Activated CD4-positive, alpha-beta T cell treated with anti-CD3 and anti-CD28 coated beads, Interleukin-10, Interleukin-2, amounts not matched to agents 100 ng/mL and 50 ng/mL, durations not matched to agents 16 hours and 8 hours (primary cell): ENCODE measurements at places on chromosomes 7 and 10.

DNA sequence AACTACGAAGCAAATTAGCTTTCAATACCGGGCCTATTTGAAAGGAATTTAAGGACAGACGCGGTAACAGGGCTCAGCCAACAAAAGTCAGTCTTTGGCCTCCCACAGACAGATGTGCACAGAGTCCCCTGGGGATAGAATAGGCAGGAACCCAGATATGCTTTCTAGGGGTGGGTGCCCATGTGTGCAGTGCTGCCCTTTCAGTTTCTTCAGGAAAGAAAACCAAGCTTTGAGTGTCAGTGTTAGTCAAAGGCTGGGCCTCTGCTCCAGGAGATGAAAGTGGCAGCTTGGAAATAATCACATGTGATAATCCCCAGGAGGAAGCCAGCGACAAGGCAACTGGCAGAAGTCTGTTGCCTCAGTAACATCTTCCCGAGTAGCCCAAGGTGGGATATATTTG, 43.8 kb upstream of the CSTF2T start:
- DNase-seq, result no peak

- DNase-seq, result no peak
Observed at GRCh38 chr10:117534321-117535297, 7.9 kb upstream of the EMX2 start.

DNA sequence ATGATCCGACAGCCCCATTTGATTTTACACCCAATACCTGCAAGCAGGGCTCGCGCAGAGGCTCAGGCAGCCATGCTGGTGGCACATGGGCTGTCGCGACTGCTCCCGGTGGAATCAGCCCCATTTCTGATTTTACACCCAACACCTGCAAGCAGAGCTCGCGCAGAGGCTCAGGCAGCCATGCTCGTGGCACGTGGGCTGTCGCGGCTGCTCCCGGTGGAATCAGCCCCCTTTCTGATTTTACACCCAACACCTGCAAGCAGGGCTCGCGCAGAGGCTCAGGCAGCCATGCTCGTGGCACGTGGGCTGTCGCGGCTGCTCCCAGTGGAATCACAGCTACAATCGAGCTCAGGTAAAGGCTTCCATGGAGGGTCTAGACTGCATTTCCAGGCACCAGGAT, 244.1 kb downstream of the PTPRN2 start:
- no peak for DNase-seq

DNA sequence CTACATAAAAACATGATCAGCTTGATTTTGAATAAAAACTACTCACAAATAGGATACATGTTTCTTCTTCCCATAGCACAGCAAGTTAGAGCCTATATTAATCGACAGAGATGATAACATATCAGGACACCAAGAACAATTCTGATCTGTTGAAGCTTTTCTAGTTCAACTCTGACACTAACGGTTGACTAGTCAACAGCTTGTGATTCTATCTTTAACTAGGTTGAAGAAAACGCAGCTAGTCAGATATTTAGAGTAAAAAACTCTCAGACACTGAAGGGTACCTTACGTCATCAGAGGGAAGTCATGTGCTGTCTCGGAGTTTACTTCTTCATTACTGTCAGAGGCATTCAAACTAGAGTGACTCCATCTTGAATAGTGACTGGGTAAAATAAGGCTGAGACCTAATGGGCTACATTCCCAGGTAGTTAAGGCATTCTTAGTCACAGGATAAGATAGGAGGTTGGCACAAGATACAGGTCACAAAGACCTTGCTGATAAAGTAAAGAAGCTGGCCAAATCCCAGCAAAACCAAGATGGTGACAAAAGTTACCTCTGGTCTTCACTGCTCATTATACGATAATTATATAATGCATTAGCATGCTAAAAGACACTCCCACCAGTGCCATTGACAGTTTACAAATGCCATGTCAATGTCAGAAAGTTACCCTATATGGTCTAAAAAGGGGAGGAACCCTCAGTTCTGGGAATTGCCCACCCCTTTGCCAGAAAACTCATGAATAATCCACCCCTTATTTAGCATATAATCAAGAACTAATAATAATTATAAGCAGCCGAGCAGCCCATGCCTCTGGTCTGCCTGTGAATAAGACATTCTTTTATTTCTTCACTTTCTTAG, 21.3 kb downstream of the CCDC71L start:
- no peak for DNase-seq

DNA sequence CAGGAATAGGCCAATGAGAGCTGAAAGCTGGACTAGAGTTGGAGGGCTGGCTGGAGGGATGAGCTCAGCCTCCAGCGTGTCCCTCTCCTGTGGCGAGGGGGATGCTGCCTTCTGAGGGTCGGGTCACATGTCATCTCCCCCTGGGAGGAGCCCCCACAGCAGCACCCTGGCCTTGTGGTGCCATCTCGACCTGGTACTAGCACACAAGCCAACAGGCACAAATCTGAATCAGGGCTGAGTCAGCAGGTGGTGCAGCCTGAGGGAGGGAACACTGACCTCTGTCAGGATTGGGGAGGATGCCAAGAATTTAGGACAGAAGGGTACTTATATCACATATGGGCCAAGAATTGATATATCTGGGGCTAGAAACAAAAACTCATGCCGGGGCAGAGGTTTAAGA, 280.4 kb downstream of the CELF2 start:
- no peak for DNase-seq

- DNase-seq, result no peak
Observed at GRCh38 chr10:23870651-23871610, 338.0 kb upstream of the KIAA1217 start.

- DNase-seq, result no peak
Observed at GRCh38 chr10:96491303-96491702, 22.4 kb downstream of the TLL2 start.

DNA sequence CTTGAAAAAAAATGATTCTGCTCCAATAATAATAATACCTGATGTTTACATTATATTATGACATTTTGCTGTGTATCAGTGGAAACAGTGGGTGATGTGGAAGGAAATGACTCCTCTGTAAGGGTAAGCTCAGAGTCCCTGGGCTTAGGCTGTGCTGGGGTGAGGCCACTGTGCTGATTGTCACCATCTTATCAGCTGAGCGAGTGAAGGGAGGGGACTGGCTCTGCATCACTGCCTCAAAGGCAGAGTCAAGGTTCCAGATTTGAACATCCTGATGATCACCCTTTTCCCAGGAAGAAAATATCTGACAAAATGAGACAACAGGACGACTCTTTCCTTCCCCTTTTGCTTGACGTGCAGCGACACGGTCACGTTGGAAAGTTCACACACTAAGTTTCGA, 24.0 kb upstream of the HABP2 start:
- no peak for DNase-seq

- DNase-seq, result no peak
Observed at GRCh38 chr10:32988604-32989003, 30.6 kb upstream of the ITGB1 start.

GRCh38 chr10:10462151-10462941, 555.3 kb upstream of the CELF2 start:
- DNase-seq, result no peak

DNA sequence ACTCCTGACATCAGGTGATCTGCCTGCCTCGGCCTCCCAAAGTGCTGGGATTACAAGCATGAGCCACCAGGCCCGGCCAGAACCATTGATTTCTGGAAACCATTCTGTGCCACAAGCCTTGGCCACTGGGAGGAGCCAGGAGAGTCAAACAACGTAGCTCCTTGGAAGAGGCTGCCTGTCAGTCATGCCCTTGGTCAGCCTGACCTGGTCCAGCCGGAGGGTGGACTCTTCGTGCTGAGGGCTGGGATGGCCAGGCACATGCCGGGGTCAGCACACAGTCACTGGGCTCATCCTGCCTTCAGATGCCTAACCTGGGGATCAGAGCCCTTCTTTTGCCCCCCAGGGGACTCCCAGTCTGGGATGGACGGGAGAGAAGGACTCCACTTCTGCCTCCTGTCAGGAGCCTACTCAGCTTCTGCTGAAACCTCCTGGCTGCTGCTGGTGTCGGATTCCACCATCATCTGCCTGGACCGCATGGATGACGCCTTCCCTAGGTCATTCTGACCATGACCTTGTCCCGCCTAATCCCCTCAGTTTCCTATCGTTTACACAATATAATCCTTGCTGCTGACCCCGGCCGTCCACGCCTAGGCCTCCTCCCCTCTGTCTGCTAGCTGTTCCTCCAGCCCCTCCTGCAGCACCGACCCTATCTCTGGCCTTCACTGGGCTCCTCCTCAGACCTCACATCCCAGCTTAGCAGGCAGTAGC, 30.4 kb downstream of the TMEM270 start:
- DNase-seq, result no peak

GRCh38 chr10:106765241-106765754, 399.2 kb downstream of the SORCS1 start:
- no peak for DNase-seq

GRCh38 chr10:12391206-12391605, 41.9 kb downstream of the CAMK1D start:
- DNase-seq, result no peak

- DNase-seq, result peak; percentile 62
Observed at GRCh38 chr10:61835069-61835945, 66.2 kb upstream of the ARID5B start.

DNA sequence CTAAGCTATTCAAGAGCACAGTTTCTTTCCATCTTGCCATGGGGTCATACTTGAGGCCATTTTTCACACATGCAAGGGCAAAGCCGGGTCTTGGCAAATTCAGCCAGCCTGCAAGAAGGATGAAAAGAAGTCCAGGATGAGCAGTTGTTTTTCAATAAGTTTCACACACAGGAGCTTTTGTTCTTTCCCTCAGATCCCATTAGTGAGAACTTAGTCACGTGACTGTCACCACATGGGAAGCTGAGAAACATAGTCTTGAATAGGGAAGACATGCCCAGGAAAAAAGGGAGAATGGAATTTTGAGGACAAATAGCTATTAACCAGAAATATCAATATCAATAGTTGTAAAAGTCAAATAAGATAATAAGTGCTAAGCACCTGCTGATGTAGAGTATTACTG, 137.7 kb downstream of the AHR start:
- DNase-seq, result no peak

DNA sequence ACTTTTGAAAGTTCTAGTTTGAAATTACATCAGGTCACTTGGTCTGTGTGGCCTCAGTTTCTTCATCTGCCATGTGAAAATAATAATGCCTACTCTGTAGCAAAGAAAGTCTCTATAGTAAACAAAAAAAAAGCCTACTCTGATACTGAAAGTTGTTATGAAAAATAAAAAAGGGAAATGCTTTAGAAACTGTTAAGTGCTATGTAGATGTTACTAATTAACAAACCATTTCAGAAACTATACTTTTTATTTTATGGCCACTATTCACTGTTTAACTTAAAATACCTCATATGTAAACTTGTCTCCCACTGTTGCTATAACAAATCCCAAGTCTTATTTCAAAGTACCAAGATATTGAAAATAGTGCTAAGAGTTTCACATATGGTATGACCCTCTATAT, 50.6 kb downstream of the CFTR start:
- DNase-seq, result no peak

DNA sequence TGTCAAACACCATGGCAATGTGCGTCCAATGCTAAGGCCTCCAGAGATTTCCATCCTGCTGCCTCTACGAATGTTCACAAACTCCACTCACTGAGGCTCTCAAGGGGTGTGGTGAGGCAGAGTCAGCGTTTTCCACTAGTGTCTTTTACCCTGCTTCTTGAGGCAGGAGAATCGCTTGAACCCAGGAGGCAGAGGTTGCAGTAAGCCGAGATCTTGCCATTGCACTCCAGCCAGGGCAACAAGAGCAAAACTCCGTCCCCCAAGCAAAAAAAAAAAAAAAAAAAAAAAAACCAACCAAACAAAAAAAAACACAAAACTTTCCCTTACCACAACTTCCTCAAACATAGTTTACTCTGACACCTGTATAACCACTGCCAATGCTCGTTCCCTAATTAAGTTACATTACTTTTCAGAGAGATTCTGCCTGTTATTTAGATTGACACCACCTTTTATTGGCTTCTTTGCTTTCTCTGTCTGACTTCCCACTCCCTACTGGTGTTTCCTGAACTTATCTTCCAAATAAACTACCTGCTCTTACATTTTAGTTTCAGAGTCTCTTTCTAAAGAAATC, 102.1 kb upstream of the ZNF746 start:
- DNase-seq, result peak; percentile 37

DNA sequence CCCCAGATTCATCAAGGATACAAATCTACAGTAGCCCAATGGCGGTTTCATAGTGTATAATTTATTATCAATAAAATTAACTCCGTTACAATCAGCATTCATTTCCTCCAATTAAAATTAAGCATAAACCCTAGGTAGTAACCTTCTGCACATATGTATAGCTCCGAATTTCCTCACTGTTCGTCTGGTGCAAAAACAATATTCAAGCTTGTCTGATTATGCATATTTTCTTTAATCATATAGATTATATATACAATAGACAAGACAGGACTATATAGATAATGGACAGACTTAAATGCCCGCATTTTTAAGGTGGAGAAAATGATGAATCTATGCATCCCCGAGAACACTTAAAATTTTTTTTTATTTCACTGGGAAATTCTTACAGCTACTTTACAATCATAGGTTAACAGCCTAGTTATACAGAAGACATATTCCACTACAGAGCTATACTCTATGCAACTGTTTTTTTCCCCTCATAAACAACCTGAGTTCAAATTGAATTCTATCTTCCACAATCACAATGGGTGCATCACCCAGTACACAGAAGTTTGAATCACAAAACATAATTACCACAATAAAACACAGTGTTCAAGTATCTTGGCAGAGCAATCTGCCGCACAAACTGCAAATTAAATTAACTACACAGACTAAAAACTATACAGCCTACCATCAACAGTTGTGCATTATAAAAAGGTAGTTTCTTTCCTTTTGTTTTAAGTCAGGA, 2.6 kb downstream of the HOXA9 start:
- DNase-seq, result no peak

DNA sequence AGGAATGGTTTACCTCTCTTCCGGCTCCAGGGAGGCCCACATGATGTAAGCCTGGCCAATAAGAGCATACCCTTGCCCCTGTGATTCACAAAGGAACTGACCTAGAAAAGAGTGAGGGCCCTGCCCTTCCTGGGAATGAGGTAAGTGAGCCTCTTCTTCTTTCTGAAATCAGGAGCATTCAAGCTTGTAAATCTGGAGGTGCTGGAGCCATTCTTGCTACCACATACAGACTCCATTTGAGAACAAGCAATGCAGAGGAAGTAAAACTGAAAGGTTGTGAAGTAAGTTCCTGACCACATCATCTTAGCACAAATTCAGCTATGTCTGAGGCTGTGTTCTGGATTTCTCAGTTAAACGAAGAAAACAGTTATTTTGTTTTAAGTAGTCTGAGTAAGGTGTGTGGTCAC, 132.2 kb downstream of the CD36 start:
- DNase-seq, result no peak

GRCh38 chr10:123965973-123966895, 74.6 kb upstream of the CPXM2 start:
- no peak for DNase-seq

- no peak for DNase-seq
Observed at GRCh38 chr7:71286924-71287323, 155.0 kb downstream of the GALNT17 start.

DNA sequence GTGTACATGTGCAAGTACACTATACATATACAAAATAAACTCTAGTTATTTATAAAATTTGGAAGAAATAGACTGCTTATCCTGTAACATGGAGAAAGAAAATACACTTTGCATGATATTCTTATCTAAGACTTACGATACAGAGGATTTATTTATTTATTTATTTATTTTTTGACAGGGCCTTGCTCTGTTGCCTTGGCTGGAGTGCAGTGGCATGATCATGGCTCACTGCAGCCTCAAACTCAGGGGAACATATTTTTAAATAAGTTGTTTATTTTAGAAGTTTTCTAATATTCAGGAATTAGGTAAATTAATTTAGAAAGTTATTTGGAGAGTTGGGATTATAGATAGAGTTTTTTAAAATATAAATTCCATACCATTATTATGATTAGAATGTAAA, 116.7 kb downstream of the GPR85 start:
- DNase-seq, result no peak
